ENCODE measurements at places on chromosomes 16 and 17.

DNA sequence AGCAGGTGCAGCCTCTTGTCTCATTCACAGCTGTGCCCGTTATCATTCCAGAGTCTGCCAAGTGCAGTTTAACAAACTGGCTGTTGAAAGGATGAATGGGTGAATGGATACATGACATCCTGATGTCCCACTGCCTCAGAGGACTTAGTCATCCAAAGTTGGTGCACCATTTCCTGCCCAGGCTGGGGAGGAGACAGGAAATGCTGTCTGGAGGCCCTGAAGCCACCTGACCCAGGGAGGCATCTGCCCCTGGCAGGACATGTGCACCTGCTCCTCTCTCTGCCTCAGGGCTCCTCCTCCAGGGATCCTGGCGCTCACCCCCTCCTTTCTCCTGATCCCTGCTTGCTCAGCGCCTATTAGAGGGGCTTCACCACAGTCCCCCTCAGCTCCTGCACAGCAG lies 1.8 kb upstream of the CD300C start:
- no peak overlapping the region for H3K27ac ChIP-seq
- H3K36me3 ChIP-seq, result no peaks in the 10 kb centered on the region
- H3K27me3 ChIP-seq, result no peaks in the 10 kb centered on the region
- no peak for DNase-seq
- peaks cover 6% of the 10 kb centered on the region for H3K4me1 ChIP-seq

- no peak for DNase-seq
- H3K27me3 ChIP-seq, result no peaks in the 10 kb centered on the region
- H3K4me1 ChIP-seq, result no peaks in the 10 kb centered on the region
- no peak overlapping the region for H3K4me3 ChIP-seq
These were observed 148.1 kb upstream of the HS3ST3A1 start for GRCh38 chr17:13749891-13750235.

DNA sequence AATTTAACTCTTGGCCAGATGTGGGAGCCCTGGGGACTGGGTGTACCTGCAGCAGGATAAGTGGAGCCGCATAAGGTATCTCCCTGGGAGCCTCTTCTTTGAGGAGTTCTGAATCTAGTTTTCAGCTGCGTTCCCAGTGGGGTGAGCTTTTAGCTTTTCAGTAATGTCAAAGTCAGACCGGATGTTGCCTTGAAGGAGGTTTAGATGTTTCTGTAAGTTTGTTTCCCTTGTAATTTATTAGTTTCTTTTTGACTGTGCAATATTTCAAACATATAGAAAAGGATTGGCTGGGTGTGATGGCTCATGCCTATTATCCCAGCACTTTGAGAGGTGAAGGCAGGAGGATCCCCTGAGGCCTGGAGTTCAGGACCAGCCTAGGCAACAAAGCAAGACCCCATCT lies 98.6 kb upstream of the EEF2KMT start:
- H3K36me3 ChIP-seq, result no peaks in the 10 kb centered on the region
- no peak for DNase-seq
- no peaks in the 10 kb centered on the region for H3K27me3 ChIP-seq
- H3K4me3 ChIP-seq, result no peak overlapping the region

GRCh38 chr17:74736513-74737298 lies at the start of gene RAB37:
Gene RAB37 (plus strand): TSS chr17:74737256. CDS start chr17:74737273, 17 bp downstream.
- peak within 1 kb of the TSS; percentile 6 for H3K4me3 ChIP-seq
- no peak within 1 kb of the TSS for H3K27ac ChIP-seq
- H3K27me3 ChIP-seq, result peaks cover 38% of the 10 kb centered on the region
- no peaks in the 10 kb centered on the region for H3K4me1 ChIP-seq
- no peak for DNase-seq
- H3K36me3 ChIP-seq, result no peaks in the 10 kb centered on the region

- no peaks in the 10 kb centered on the region for H3K27me3 ChIP-seq
- no peak overlapping the region for H3K4me3 ChIP-seq
- no peaks in the 10 kb centered on the region for H3K36me3 ChIP-seq
- peaks cover 5% of the 10 kb centered on the region for H3K4me1 ChIP-seq
- no peak for DNase-seq
- no peak overlapping the region for H3K27ac ChIP-seq
These were observed 124.3 kb downstream of the CDH13 start for GRCh38 chr16:82751020-82751419.

DNA sequence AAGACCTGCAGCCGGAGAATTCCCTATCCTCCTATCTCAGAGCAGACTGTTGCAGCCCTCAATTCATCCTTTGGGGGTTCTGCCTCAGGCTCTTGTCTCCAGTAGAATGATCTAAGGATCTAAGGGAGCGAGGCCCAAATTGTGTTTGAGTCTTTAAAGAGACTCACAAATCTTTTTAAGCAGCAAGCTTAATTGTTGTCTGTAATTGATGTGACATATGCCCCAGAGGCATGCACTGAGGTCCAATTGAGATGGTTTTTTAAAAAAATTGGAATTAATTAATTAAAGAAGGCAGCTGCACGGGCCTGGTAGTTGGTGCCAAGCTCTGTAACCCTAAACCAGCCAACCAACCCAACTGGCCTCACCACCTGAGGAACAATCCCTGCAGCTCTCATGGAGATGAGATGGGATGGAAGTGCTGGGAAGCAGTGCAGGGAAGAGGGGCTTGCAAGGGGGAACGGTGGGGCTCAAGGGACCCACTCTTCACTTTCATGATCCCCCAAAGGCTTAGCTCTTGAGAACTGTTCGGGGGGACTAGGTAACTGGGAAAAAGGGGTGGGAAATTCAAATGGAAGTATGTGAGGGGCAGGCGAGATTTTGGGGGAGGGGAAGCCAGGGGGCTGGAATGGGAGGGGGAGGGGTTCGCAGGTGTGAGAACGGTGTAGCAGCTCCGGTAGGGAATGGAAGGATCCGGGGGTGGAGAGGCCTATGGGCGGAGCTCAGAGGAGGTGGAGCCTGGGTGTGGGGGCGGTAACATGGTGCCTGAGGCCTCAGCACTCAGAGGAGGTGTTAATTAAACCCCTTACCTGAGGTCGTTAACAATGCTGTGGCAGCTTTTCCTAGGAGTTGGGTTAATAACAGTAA lies 9.2 kb upstream of the ZNF652 start:
- no peak overlapping the region for H3K4me3 ChIP-seq
- no peak overlapping the region for H3K27ac ChIP-seq
- no peaks in the 10 kb centered on the region for H3K27me3 ChIP-seq
- no peaks in the 10 kb centered on the region for H3K36me3 ChIP-seq
- H3K4me1 ChIP-seq, result no peaks in the 10 kb centered on the region

DNA sequence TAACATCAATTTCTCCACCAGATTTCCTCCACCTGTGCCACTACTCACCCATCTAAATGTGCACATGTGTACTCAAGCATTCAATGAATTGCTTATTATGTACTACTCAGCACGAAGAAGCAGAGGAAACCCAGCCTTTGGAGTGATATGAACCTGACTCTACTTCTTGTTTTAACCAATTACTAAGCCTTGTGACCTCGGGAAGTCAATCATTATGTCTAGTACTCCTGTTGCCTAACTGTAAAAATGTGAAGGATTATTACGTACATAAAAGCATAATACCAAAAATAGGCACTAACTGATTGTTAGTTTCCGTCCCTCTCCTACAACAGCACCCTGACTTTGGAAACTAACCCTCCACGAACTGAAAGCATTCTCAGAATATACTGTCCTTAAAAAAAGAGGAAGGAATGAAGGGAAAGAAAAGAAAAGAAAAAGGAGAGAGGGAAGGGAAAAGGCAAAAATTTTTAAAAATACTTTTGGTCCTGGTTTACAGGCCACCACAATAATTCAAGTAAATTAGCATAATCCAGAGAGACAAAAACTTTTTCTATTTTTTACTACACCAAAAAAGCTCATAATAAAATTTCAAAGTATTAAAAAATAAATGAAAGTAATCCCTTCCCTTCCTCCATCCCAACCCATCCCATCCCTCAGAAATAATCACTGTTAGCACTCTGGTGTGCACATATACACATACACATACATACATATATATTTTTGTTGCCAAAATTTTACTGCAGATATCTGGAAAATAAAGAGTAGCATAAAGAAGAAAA lies 53.6 kb downstream of the KANSL1 start:
- H3K36me3 ChIP-seq, result 0 out of 2 replicates have a peak, but pooled peaks cover 5% of the 10 kb centered on the region
- no peak for DNase-seq
- no peaks in the 10 kb centered on the region for H3K27me3 ChIP-seq
- H3K27ac ChIP-seq, result no peak overlapping the region
- no peak overlapping the region for H3K4me3 ChIP-seq

GRCh38 chr17:80751946-80752581 lies 207.4 kb downstream of the RPTOR start:
- peaks cover 21% of the 10 kb centered on the region for H3K36me3 ChIP-seq
- H3K4me1 ChIP-seq, result no peaks in the 10 kb centered on the region
- H3K27ac ChIP-seq, result no peak overlapping the region
- no peak overlapping the region for H3K4me3 ChIP-seq
- DNase-seq, result no peak
- no peaks in the 10 kb centered on the region for H3K27me3 ChIP-seq

- H3K27ac ChIP-seq, result no peak overlapping the region
- H3K27me3 ChIP-seq, result no peaks in the 10 kb centered on the region
- DNase-seq, result no peak
These were observed 2.2 kb downstream of the TIMP2 start for GRCh38 chr17:78922816-78923498.

- H3K27me3 ChIP-seq, result no peaks in the 10 kb centered on the region
- H3K4me1 ChIP-seq, result peaks cover 12% of the 10 kb centered on the region
- no peak overlapping the region for H3K4me3 ChIP-seq
- H3K36me3 ChIP-seq, result peaks cover 42% of the 10 kb centered on the region
- DNase-seq, result no peak
These were observed 69.0 kb upstream of the PLCG2 start for GRCh38 chr16:81710044-81710443.

DNA sequence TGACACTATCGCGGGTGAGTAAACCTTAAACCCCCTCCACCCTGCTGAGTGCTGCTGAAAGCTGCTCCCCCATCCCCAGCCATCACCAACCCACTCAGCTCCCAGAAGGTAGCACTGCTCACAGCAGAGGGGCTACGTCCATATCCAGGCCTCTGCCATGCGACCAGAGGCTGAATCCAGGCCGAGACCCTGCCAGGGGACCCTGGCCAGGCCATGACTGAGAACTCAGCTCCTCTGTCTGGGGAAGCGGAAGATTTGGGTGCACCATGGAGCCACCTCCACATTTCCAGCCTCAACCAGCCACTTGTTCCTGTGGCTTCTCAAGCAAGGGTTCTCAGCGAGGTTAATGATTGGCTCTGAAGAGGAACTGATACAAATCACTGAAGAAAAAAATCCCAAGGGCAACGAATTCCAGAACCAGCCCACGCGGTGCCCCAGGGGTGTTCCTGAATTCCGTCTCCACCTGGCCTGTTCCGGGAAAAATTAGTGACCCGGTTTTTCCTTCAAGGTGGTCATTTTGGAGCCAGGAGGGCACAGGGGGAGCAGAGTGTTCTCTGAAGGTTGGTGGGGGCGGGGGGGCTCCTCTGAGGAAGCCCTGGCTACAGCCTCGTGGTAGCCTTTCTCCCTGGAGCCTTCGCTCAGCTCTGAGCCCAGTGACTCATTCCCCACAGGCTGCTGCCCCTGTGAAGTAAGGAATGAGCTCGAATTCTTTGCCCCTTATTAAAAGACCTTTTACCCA lies 9.3 kb upstream of the SLC16A5 start:
- no peak overlapping the region for H3K4me3 ChIP-seq
- H3K27me3 ChIP-seq, result no peaks in the 10 kb centered on the region
- H3K27ac ChIP-seq, result peak overlapping the region; percentile 38

DNA sequence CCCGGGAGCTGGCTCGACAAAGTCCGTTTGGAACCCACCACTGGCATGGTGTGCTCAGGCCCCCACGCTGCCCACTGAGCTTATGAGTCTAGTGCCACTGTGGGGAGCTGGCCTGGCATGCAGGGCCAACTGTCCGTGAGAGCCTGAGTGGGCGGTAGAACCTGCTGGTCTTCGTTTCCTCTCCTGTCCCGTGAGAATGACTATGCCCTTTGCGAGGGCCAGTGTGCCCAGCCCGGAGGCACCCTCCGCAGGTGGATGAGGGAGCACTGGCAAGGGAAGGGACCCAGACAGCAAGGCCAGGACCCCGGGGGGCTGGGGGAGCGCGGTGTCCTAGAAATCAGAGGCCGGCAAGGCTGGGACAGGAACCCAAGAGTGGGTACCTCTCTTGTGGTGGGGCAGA lies 3.2 kb downstream of the BAIAP3 start:
- H3K4me3 ChIP-seq, result no peak overlapping the region
- H3K27ac ChIP-seq, result no peak overlapping the region
- no peak for DNase-seq
- no peaks in the 10 kb centered on the region for H3K36me3 ChIP-seq
- H3K27me3 ChIP-seq, result peaks cover 41% of the 10 kb centered on the region

DNA sequence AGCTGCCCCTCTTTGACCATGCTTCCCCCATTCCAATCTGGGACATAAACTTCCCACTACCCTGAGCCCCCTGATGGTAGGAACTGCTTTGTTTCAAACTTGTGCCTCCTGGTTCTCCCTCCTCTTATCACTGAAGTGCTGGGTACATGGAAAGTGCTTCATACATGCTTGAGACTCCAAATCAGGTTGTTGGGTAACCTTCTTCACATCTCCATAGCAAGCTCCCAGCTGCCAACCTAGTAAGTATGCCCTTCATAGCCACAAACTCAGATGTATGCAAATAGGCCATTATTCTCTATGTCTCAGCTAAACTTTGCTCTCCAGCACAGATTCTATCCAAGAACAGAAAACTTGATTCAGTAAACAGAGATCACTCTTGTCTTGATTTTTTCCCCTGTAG lies 310.6 kb upstream of the IRX3 start:
- H3K4me3 ChIP-seq, result no peak overlapping the region
- no peaks in the 10 kb centered on the region for H3K4me1 ChIP-seq
- H3K27me3 ChIP-seq, result no peaks in the 10 kb centered on the region
- DNase-seq, result no peak
- no peak overlapping the region for H3K27ac ChIP-seq

DNA sequence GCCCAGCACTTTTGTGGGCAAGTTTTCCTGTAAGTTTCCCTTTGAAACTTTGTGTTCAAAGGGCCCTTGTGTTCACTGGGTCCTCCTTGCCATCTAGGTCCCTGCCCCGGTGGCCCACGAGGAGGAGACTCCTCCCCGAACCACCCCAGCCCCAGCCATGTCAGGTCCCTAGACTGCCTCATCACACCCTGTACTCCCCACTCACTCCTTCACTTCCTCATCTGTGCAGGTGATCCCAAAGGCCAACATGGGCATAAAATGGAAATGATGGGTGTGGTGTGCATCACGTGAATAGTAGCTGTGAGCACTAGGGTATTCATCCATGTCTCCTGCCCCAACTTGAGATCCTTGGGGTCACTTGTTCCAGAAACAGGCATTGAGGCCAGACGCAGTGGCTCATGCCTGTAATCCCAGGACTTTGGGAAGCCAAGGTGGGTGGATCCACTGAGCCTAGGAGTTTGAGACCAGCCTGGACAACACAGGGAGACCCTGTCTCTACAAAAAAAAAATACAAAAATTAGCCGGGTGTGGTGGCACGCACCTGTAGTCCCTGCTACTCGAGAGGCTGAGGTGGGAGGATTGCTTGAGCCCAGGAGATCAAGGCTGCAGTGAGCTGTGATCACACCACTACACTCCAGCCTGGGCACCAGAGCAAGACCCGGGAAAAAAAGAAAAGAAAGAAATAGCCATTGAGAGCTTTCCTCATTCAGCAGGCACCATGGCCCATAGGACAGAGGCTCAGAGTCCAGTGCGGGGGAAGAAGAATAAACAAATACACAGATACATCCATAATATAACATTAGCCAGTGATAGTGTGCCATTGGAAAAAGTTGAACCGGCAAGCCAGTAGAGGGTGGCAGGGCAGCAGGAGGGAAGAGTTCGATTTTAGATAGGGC lies 74.5 kb downstream of the KATNIP start:
- no peaks in the 10 kb centered on the region for H3K4me1 ChIP-seq
- DNase-seq, result no peak
- no peak overlapping the region for H3K27ac ChIP-seq

GRCh38 chr17:20206068-20206467 lies 196.9 kb downstream of the SPECC1 start:
- peaks cover 15% of the 10 kb centered on the region for H3K36me3 ChIP-seq
- no peak overlapping the region for H3K4me3 ChIP-seq
- peak overlapping the region; percentile 98 for H3K27ac ChIP-seq
- no peak for DNase-seq

All from RWPE2 (cell line).